Natural killer cell (primary cell): ENCODE measurements at places on chromosomes 11 and 22. TPM values are rescaled to one million over a fixed set of nuclear protein-coding genes. Genes with fewer than 3 reads are reported as not detected.

The SYCE3 gene
- total RNA-seq: not detected

GRCh38 chr11:57203359-57203758 lies 21.6 kb downstream of the LRRC55 start:
- DNase-seq: no peak
- H3K4me1 ChIP-seq: no peaks in the 10 kb centered on the region
- H3K27me3 ChIP-seq: no peaks in the 10 kb centered on the region
- no peak overlapping the region for H3K27ac ChIP-seq
- no peaks in the 10 kb centered on the region for H3K36me3 ChIP-seq
- H3K4me3 ChIP-seq: no peak overlapping the region

- DNase-seq: no peak
- H3K4me1 ChIP-seq: peaks cover 12% of the 10 kb centered on the region
- no peaks in the 10 kb centered on the region for H3K27me3 ChIP-seq
- H3K4me3 ChIP-seq: no peak overlapping the region
- no peak overlapping the region for H3K27ac ChIP-seq
Observed at GRCh38 chr11:59226396-59226795, 13.7 kb upstream of the MPEG1 start.

GRCh38 chr11:235997-236773 lies at the start of gene SIRT3:
Gene SIRT3, minus strand, starts transcription at chr11:236342. Its CDS starts 14 bp downstream, at chr11:236328.
- peak within 1 kb of the TSS; percentile 99 for H3K4me3 ChIP-seq
- peaks cover 5% of the 10 kb centered on the region for H3K36me3 ChIP-seq
- no peaks in the 10 kb centered on the region for H3K27me3 ChIP-seq
- H3K27ac ChIP-seq: peak within 1 kb of the TSS; percentile 100

DNA sequence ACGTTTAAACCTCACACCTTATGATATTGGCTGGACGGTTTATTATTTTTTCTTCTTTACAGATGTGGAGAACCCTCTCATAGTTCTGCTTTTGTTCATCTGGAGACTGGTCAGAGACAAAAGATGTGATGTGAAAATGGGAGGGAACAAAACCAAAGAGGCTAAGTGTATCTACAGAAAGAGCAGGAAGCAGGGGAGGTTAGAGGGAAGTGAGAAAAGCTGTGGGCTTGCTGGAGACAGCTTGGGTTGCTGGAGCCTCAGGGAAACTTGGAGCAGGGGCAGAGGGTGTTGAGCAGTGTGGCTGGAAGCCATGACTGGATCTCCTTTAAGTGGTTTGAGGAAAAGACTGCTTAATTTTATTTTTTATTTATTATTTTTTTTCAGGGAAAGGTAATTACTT lies 79.0 kb upstream of the SNX19 start:
- no peaks in the 10 kb centered on the region for H3K36me3 ChIP-seq
- H3K27ac ChIP-seq: no peak overlapping the region
- DNase-seq: no peak
- H3K4me1 ChIP-seq: no peaks in the 10 kb centered on the region

GRCh38 chr11:8910649-8911026 lies 351 bp upstream of the AKIP1 start:
- peaks cover 16% of the 10 kb centered on the region for H3K4me1 ChIP-seq
- no peak overlapping the region for H3K27ac ChIP-seq
- no peaks in the 10 kb centered on the region for H3K27me3 ChIP-seq
- no peaks in the 10 kb centered on the region for H3K36me3 ChIP-seq

The STIP1 gene
- 80.9 TPM for total RNA-seq

- no peaks in the 10 kb centered on the region for H3K27me3 ChIP-seq
Observed at GRCh38 chr22:47997052-47997590, 1234.7 kb downstream of the TBC1D22A start.

- no peaks in the 10 kb centered on the region for H3K27me3 ChIP-seq
- no peaks in the 10 kb centered on the region for H3K4me1 ChIP-seq
- DNase-seq: no peak
- no peaks in the 10 kb centered on the region for H3K36me3 ChIP-seq
- no peak overlapping the region for H3K4me3 ChIP-seq
Observed at GRCh38 chr11:2766166-2766565, 66.4 kb upstream of the KCNQ1OT1 start.

The FIBIN gene
- total RNA-seq: not detected

- H3K36me3 ChIP-seq: peaks cover 3% of the 10 kb centered on the region
- no peaks in the 10 kb centered on the region for H3K27me3 ChIP-seq
- peak overlapping the region; percentile 62 for H3K4me3 ChIP-seq
- DNase-seq: no peak
- H3K27ac ChIP-seq: peak overlapping the region; percentile 72
Observed at GRCh38 chr11:2991452-2992233, 486 bp downstream of the NAP1L4 start.

GRCh38 chr11:44365616-44366015 lies 55.7 kb upstream of the ALX4 start:
- H3K27ac ChIP-seq: no peak overlapping the region
- DNase-seq: no peak
- no peaks in the 10 kb centered on the region for H3K27me3 ChIP-seq
- no peak overlapping the region for H3K4me3 ChIP-seq
- H3K36me3 ChIP-seq: no peaks in the 10 kb centered on the region
- H3K4me1 ChIP-seq: no peaks in the 10 kb centered on the region

The RIC3 gene
- 3.5 TPM for total RNA-seq

- peak; percentile 37 for DNase-seq
- H3K27me3 ChIP-seq: no peaks in the 10 kb centered on the region
- peak overlapping the region; percentile 50 for H3K27ac ChIP-seq
- peaks cover 8% of the 10 kb centered on the region for H3K4me1 ChIP-seq
Observed at GRCh38 chr22:25448435-25449051, 115.9 kb upstream of the GRK3 start.

DNA sequence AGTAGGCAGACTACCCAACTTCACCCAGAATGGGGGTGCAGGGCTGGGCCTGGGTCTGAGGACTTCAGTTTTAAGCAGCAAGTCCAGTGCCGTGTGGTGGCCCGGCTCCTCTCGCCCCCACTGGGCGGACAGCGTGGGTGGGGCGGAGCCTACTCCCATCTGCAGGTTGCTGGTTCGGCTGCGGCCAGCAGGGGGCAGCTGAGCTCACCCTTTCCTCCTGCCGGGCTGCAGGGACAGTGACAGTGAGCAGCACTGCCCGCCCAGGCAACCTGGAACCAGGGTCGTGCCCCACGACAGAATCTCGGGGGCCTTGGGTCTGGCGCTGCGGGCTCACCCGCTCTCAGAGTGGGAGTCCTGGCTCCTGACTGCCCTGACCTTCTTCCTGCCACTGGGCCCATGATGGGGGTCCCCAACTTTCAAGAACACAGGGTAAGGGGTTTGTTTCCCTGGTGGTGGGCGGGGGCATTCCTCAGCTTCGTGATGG lies 6.2 kb upstream of the NEAT1 start:
- H3K36me3 ChIP-seq: peaks cover 15% of the 10 kb centered on the region
- peak overlapping the region; percentile 35 for H3K4me3 ChIP-seq
- H3K4me1 ChIP-seq: peaks cover 60% of the 10 kb centered on the region
- peak overlapping the region; percentile 100 for H3K27ac ChIP-seq

- H3K27ac ChIP-seq: no peak overlapping the region
- no peaks in the 10 kb centered on the region for H3K27me3 ChIP-seq
- no peak overlapping the region for H3K4me3 ChIP-seq
Observed at GRCh38 chr22:46446799-46447198, 90.6 kb downstream of the CELSR1 start.

The SHISAL1 gene
- not detected for total RNA-seq

- H3K36me3 ChIP-seq: no peaks in the 10 kb centered on the region
- peak overlapping the region; percentile 75 for H3K27ac ChIP-seq
- H3K4me1 ChIP-seq: peaks cover 85% of the 10 kb centered on the region
- no peaks in the 10 kb centered on the region for H3K27me3 ChIP-seq
Observed at GRCh38 chr11:67441098-67441563, 2.1 kb downstream of the CORO1B start.

The ANO5 gene
- total RNA-seq: 0.08 TPM

The LRRC75B gene
- total RNA-seq: 1.7 TPM

DNA sequence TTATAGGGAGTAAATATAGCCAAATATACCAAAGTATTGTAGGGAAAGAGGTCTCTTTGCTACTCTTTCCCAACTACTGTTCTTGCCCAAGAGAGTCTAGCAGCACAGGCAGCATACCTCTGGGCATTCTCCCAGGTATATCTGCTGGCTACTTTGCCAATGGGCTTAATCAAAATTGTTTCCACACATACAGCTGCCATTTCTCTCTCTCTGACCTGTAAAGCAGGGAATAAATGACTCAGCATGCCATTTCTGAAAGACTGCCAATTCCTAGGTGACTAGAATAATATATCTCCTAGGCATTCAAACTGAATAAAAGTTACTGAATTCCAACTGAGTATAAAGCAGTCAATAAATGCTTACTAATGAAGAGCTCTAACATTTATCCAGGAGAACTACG lies 44.6 kb downstream of the RDX start:
- no peak for DNase-seq
- H3K27ac ChIP-seq: no peak overlapping the region
- no peaks in the 10 kb centered on the region for H3K4me1 ChIP-seq
- H3K36me3 ChIP-seq: peaks cover 23% of the 10 kb centered on the region
- no peak overlapping the region for H3K4me3 ChIP-seq

The KCNA4 gene
- total RNA-seq: not detected

The CCND1 gene
- total RNA-seq: 2.3 TPM

DNA sequence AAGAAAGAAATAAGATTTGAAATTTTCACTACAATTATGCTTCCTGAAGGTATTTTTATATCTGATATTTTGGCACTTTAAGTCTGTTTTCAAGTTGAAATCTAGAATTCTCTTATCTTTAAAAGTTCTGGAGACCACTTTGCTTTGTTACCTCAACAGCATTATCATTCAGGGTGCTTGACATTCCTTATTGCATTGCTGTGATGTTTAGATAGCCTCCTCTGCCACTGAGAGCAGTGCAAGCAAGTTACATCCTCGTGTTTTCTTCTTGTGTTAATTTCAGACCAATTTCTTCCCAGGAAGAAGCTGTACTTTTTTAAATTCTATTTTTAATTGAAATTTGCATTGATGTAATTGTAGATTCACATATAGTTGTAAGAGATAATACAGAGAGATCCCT lies 333.9 kb upstream of the KIRREL3 start:
- no peaks in the 10 kb centered on the region for H3K36me3 ChIP-seq
- no peak overlapping the region for H3K4me3 ChIP-seq
- no peaks in the 10 kb centered on the region for H3K4me1 ChIP-seq

- H3K4me1 ChIP-seq: no peaks in the 10 kb centered on the region
- H3K4me3 ChIP-seq: no peak overlapping the region
- no peak for DNase-seq
- no peaks in the 10 kb centered on the region for H3K27me3 ChIP-seq
Observed at GRCh38 chr11:15910761-15911160, 445.6 kb downstream of the SOX6 start.

DNA sequence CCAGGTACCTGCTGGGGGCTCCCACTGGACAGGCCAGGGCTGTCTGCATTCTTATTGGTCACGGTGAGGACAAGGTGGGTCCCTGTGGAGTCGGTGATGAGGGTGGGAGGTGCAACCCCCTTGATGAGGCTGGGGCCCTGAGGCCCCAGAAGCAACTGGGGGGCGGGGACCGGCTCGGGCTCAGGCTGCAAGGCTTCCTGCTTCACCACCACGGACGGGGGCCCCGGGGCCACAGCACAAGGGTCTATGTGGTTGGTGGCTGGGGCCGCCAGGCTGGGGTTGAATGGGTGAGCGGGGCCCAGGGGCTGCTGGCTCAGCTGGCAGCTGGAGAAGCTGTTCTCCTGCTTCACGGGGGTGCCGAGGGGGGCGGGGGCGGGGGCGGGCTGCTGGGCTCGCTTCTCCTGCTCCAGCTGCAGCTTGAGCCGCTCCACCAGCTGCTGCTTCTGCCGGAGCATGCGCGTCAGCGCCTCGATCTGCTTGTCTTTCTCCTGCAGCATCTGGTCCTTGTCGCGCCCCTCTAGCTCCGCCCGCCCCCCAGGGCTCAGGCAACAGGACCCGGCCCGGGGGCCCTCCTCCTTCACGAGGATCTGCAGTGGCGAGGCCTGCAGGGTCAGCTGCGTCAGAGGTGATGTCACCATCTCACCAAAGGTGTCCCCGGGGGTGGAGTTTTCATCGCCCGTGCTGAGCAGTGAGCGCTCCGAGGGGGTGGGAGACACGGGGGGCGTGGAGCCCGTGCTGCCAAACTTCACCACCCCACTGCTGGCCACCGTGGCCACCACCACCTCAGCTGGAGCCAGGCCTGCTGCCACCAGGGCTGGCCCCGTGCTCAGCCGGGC lies 48.2 kb downstream of the SGSM3 start:
- H3K4me3 ChIP-seq: no peak overlapping the region
- no peak overlapping the region for H3K27ac ChIP-seq
- H3K36me3 ChIP-seq: peaks cover 70% of the 10 kb centered on the region
- peaks cover 37% of the 10 kb centered on the region for H3K4me1 ChIP-seq
- DNase-seq: peak; percentile 53
- no peaks in the 10 kb centered on the region for H3K27me3 ChIP-seq

The BAD gene
- total RNA-seq: 35.8 TPM

- no peaks in the 10 kb centered on the region for H3K36me3 ChIP-seq
- no peak for DNase-seq
- H3K27ac ChIP-seq: no peak overlapping the region
- H3K4me1 ChIP-seq: peaks cover 57% of the 10 kb centered on the region
Observed at GRCh38 chr11:65895482-65895981, 4.7 kb downstream of the FOSL1 start.

- H3K27ac ChIP-seq: no peak overlapping the region
- no peaks in the 10 kb centered on the region for H3K4me1 ChIP-seq
- H3K27me3 ChIP-seq: no peaks in the 10 kb centered on the region
- no peaks in the 10 kb centered on the region for H3K36me3 ChIP-seq
- H3K4me3 ChIP-seq: no peak overlapping the region
Observed at GRCh38 chr11:45440111-45440510, 154.0 kb upstream of the SYT13 start.

DNA sequence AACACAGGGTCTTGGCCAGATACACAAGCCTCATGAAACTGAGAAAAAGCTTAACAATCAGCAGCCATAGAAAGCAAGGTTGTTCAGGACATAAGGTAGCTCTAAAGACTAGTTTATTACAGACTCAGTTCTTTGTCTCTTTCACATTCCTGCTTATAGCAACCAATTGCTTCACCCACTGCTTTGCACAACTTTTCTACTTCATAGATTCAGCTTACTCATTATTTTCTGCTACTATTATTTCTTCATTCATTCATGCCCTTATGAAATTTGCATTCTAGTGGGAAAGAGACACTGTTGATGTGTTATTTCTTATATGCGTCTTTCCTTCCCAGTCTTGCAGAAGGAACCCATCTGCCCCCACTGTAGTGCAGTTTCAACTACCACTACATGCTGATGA lies 4.7 kb downstream of the CCDC34 start:
- DNase-seq: no peak
- no peak overlapping the region for H3K4me3 ChIP-seq
- no peak overlapping the region for H3K27ac ChIP-seq
- H3K4me1 ChIP-seq: peaks cover 5% of the 10 kb centered on the region
- no peaks in the 10 kb centered on the region for H3K27me3 ChIP-seq
